GM13977 (cell line): ENCODE measurements at places on chromosomes 2 and 18.

DNA sequence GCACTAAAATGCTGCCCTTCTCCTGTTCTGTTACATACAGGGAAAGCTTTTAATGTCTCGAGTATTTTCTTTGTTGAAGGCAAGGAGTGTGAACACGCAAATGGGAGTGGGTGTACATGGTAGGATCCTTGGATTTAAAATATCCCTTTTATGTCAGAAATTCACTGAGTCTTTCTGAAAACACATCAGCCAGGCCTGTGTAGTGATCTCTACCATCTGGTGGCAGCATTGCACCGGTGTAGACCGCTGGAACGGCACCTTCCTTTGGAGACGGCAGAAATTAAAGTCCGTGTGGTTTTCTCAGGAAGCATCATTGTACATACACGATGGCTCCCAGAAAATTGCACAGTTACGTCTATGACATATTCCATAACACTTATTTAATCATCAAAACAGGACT is 515.8 kb downstream of the GALR1 start:
- DNase-seq = no peak

GRCh38 chr2:23114299-23114698 is 270.7 kb upstream of the KLHL29 start:
- no peak for DNase-seq

DNA sequence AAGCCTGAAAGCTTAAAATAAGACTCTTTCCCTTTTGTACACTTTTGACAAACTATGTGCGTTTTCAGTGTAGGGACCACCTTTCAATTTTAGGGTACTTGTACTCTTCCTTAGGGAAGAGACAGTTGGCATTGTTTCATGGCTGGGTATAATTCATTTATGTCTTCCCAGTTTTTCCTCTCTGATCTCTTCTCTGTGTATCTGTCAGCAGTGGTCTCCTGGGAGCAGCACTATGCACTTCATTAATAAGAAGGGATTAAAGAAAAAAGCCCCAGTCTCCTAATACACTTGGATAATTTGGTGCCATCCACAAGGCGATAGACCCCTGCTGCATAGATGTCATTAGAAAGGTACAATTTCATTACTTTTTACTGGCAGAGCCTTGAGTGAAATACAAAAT is 12.1 kb downstream of the AQP4 start:
- DNase-seq = no peak

- DNase-seq = no peak
Measured at GRCh38 chr2:95348609-95349567, 51.7 kb downstream of the KCNIP3 start.

GRCh38 chr2:183390109-183390508 is 265.9 kb downstream of the NUP35 start:
- no peak for DNase-seq

DNA sequence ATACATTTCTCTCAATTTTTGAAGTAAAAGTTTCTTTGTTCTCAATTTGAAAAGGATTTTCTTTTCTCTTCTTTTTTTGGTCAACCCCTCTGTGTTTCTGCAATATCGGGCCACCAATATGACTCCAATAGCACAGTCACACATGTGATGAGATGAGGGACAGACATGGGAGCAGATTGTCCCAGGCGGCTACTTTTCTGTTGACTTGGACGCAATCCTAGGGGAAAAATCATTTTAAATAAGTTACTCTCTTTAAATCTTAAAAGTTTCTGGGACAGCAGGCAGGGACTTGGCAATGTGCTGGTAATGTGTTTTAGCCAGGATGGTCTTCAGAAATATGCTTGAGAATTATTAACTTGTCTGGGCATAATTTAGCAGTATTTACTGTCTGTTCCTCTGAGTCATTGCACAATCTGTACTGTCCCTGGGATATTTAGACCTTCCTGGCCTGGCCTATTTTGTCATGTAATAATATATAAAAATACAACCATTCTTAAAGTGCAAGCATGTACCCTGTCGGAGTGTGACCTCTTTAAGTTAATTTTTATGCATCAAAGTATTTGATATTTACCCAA is 388.5 kb upstream of the FANCL start:
- DNase-seq = no peak

GRCh38 chr18:25880441-25880840 is 210.0 kb downstream of the SS18 start:
- no peak for DNase-seq

GRCh38 chr2:161980976-161981375 is 93.0 kb downstream of the DPP4 start:
- DNase-seq = no peak

GRCh38 chr2:71223767-71224333 is 3.1 kb downstream of the PAIP2B start:
- DNase-seq = no peak

- peak; percentile 99 for DNase-seq
Measured at GRCh38 chr2:112254466-112255240, at the start of gene ZC3H8. Gene ZC3H8 (minus strand): TSS chr2:112255042. CDS start chr2:112254981, 61 bp downstream.

DNA sequence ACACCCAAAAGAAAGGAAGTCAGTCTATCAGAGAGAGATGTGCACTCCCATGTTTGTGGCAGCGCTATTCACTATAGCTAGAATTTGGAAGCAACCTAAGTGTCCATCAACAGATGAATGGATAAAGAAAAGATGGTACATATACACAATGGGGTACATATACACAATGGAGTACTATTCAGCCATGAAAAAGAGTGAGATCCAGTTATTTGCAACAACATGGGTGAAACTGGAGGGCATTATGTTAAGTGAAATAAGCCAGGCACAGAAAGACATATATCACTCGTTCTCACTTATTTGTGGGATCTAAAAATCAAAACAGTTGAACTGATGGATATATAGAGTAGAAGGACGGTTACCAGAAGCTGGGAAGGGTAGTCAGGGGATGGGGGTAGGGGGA is 99.9 kb upstream of the ZNF516 start:
- no peak for DNase-seq

DNA sequence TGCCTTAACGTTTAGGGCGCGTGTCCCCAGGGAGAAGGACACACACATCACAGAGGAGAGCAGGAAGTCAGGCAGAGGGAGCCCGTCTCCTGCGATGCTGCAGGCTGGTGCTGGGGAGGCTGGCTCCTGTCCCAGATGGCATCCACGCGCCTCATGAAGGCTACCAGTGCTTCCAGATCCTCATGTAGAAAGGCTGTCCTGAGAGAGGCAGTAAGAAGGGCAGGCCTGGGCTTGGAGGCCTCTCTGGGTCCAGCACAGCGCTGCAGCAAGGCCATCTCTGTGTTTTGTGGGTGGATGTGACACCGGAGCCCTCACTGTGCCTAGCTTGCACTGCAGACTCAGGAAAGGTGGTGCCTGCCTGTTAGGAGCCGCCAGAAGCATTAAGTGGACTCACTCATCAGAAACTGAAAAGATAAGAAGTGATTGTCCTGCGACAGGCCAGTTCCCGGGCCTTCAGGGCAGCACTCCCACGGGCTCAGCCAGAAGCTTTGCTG is 62.7 kb downstream of the FAM168B start:
- DNase-seq = no peak

- no peak for DNase-seq
Measured at GRCh38 chr2:128611421-128612320, 293.0 kb upstream of the HS6ST1 start.

DNA sequence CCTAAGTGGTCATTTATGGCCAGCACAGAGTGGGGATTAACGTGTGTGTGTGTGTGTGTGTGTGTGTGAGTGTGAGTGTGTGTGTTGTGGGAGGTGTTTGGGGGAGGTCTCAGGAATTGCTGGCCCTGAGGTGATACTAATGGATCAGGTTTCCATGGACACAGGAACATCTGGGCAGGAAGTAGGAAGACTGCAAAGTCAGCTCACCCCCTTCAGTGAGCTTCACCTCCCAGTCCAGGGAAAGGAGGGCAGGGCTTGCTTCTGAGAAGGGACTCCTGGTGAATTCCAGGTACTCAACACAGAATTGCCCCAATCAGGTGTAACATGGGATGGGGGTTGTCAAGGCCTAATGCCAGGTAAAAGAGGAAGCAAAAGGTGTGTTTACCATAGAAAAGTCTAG is 30.3 kb upstream of the IL1R1 start:
- DNase-seq = no peak

GRCh38 chr2:150011161-150011730 is 423.7 kb upstream of the MMADHC start:
- DNase-seq = no peak

- DNase-seq = no peak
Measured at GRCh38 chr18:8786483-8787370, 81.4 kb downstream of the MTCL1 start.

GRCh38 chr2:230590333-230590732 is 122.3 kb upstream of the CAB39 start:
- DNase-seq = no peak

- no peak for DNase-seq
Measured at GRCh38 chr18:10524507-10525370, 1.1 kb upstream of the NAPG start.

- no peak for DNase-seq
Measured at GRCh38 chr2:108069515-108070310, 83.4 kb downstream of the SLC5A7 start.

- DNase-seq = no peak
Measured at GRCh38 chr2:238921259-238921658, 73.4 kb downstream of the TWIST2 start.
